ENCODE measurements at places on chromosomes 7 and 10.

DNA sequence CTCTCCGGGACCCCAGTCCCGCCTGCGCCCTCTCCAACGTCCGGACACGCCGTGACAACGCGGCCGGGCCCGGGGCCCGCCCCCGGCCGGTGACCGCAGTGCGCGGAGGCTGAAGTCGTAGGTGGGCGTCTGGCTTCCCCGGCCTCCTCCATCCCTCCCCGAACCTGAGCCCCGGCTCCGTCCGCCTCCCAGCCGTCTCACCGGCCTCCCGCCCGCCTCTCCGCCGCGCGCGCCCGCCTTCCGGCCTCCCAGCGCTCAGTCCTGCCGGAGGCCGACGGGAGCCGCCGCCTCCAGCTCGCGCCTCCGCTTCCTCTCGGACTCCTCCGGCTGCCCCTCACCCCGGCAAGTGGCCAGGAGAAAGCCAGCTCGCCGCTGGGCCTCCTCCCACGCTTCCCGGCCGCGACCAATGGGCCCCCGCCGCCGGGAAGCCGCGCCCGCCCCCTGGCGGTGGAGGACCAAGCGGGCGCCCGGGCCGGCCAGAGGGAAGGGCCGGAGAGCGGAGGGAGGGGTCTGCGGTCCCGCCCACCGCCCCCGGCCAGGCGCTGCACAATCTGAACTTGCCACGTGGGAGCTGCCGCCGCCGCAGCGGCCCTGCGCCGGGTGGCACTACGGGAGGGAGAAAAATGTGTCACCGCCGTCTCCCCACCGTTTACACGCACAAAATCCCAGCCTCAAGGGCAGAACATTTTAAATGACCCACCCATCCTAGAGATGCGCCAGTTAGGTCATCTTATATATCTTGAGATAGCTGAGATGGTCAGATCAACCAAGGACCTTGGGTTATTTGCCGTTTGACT is at the start of gene FAM3C:
TSS of gene FAM3C (minus strand) at position 348 of the 797 bp plus-strand sequence. CDS start 13,339 bp downstream, outside the sequence.
- peak; percentile 57 for DNase-seq

- no peak for DNase-seq
Observed at GRCh38 chr7:86790383-86790782, 146.7 kb downstream of the GRM3 start.

GRCh38 chr7:106938803-106939202 is 73.7 kb downstream of the PIK3CG start:
- no peak for DNase-seq

DNA sequence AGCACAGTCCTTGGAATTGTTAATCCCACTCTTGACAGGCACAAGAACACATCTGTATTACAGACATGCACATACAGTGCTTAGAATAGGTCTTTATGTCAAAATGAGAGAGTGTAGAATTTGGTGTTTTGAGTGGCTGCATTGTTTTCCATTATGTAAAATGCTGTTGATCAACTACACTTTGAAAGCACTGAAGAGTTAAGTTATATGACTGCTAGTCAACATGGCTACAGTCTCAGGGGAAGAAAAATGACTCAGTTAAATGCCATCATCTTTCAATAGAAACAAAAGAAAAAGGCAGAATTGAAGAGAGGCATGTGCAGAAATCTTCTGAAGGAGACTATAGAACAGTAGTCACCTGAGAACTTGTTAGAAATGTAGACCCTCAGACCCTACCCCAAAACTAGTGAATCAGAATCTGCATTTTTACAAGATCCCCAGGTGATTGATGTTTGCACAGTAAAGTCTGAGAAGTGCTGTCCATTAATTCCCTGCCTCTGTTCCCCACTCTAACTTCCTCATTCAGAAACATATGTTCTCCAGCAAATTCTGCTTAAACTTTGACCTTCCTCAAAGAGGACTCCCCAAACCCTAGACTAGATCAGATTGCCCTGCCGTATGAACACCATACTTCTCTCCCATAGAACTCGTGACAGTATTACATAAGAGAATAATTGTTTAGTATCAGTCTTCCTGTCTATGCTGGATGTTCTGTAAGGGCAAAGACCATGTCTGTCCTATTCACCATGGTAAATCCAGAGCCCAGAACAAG is 16.0 kb downstream of the SND1 start:
- no peak for DNase-seq

DNA sequence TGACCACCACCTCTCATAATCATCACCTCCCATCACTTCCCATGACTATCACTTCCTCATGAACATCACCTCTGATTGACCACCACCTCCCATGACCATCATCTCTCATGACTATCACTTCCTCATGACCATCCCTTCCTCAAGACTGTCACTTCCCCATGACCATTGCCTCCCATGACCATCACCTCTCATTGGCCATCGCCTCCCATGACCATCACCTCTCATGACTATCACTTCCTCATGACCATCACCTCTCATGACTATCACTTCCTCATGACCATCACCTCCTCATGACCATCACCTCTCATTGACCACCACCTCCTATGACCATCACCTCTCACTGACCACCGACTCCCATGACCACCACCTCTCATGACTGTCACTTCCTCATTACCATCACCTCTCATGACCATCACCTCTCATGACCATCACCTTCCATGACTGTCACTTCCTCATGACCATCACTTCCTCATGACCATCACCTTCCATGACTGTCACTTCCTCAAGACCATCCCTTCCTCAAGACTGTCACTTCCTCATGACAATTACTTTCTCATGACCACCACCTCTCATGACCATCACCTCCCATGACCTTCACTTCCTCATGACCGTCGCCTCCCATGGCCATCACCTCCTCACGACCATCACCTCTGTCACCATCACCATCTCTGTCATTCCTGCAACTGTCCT is 51.6 kb downstream of the PDGFA start:
- no peak for DNase-seq

GRCh38 chr10:30535677-30536076 is 93.9 kb downstream of the LYZL2 start:
- no peak for DNase-seq

DNA sequence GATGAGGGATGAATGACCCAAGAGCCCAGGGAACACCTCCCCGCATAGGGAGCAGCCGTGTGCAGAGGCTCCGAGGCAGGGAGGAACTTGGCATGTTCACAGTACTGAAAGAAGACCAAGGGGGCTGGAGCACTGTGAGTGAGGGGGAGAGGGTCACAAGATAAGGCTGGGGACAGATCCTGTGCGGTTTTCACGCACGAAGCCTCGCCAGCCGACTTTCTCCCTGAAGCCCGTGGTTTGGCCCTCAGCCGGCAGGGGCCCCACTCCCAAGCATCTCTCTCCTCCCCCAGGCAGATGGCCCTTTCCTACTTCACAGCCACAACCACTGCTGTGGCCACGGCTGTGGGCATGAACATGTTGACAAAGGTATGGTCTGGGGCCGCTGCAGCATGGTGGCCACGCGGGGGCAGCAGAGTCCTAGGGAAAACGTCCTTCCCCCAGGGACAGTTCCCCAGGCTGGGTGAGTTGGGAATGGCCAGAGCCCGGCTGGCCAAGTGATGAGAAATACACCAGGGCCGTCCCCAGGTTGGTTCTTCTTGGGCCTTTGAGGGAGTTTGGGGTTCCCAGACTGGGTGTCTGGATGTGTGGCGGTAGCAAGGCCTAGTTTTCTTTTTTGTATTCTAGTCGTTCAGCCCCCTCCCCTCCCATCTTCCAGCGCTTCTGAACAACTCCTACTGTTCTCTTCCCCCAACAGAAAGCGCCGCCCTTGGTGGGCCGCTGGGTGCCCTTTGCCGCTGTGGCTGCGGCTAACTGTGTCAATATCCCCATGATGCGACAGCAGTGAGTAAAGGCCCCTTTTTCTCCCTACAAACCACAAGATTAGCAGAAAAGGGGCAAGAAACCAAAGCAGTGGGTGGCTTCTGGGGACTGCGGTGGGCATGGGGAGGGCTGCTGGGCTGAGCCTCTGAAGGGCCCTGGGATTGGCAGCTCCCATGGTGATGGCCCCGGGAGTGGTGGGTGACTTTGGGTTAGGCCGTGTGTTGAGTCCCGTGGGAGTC is 14.4 kb upstream of the WBP1L start:
- DNase-seq: no peak

DNA sequence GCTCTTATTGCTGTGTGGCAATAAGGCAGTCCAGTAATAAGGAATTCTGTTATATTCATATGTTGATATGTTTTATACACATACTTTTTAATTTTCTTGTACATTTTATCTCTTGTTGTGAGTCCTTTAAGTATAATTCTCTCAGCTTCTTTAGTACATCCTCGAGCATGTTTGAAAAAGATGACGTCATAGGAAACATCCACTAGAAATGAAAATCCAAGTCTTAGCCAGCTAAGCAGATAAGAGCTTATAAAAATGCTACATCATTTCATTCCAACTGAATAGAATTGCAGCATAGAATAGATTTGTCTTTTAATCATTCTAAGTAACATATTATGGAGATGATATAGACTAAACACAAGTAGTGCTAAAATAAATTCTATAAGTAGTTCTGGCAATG is 283.7 kb upstream of the FZD1 start:
- no peak for DNase-seq

DNA sequence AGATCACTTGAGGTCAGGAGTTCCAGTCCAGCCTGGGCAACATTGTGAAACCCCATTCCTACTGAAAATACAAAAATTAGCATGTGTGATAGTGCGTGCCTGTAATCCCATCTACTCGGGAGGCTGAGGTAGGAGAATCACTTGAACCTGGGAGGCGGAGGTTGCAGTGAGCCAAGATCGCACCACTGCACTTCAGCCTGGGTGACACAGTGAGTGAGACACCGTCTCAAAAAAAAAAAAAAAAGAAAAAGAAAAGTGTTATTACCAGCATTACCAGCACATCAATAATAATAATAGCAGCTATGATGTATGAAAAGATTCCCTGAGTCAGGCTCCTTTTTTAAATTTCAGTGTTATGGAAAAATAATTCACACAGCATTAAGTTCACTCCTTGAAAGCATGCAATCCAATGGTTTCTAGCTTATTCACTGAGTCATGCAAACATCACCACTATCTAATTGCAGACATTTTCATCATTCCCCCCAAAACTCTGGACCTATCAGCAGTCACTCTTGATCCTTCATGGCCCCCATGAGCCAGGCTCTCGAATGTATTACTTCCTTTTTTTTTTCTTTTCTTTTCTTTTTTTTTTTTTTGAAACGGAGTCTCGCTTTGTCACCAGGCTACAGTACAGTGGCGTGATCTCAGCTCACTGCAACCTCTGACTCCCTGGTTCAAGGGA is 228.4 kb downstream of the FANK1 start:
- peak; percentile 17 for DNase-seq

- DNase-seq: no peak
Observed at GRCh38 chr10:50385624-50386023, 134.3 kb upstream of the ASAH2 start.

DNA sequence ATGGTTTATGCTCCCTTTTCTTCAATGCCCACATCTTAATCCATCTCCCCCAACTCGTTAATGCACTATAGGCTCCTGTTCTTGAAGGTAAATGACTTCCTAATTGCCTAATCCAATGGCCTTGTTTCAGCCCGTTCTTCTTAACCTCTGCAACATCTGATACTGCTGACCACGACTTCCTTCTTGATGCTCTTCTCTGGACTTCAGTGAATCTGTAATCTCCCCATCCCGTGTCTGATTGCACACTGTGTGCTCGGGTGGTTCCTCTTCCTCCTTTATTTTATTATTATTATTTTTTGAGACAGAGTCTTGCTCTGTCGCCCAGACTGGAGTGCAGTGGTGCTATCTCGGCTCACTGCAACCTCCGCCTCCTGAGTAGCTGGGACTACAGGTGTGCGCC is 58.9 kb downstream of the HIPK2 start:
- DNase-seq: no peak

DNA sequence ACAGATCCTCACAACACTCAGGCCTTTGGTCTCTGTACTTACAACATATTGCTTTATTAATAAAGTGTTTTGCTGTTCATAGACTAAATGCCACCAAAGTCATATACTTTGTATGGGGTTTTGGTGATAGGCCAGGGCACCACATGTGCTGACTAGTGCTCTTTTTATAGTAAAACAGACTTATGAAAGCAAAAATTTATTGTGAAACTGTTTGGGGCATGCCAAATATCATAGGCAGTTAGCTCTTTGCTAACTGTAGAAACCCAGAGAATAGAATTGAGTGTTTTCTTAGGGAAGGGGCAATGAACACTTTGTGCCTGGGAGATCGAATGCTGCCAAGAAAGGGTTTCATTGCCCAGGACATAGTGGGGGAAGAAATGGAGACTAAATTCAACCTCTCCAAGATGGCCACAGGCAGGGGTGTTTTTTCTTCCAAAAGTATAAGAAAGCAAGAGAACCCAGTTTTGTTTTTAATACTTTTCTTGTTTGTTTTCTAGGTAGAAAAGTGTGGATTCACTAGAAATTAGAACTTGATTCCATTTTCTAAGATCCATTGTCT is 142.7 kb downstream of the TRIL start:
- DNase-seq: no peak

DNA sequence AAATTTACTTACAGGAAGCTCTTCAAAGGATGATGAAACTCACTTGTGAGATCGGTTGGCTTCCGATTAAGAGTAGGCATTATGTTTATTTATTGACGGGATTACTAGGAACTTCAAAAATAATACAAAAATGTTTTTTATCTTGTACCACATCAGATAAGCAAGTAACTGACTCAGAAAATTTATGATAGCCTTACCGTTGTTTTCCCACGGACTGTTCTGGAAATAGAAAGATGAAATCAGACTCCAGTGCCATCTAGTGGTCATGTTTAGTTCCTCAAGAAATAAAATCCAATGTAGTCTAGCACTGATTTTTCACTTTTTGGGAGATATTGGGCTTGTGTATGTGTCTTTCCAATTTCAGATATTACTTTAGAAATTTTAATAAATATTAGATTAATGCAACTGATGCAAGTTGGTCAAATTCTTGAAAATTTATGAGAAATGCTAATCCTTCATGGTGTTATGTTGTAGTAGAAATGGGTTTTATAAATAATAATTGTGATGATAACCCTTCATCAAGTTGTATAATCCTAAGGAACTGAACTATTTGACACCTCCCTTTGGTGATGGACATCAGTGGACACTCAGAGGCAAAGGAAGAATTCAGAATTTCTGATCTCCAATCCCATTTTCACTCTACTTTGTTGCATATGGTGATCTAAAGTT is 168.8 kb downstream of the TMEM26 start:
- DNase-seq: peak; percentile 68

GRCh38 chr10:117545141-117546019 is 2.8 kb downstream of the EMX2 start:
- no peak for DNase-seq

DNA sequence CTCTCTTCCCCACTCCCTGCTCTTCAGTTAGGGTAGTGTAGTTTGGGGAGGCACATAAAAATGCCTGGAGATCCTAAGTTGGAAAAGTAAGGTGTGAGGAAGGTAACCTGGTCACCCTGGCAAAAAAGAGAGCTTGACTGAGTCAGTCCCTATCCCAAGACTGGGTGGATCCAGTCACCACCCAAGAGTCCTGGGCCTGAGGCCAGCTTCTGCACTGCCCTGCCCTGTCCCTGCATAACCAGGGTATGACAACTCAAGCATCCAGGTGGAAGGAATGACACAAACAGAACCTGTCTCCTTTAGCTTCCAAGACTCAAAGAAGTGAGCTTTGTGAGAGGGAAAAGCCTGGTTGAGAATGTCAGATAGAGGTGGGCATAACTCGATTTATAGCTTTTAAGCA is 26.9 kb upstream of the SORBS1 start:
- DNase-seq: no peak

- no peak for DNase-seq
Observed at GRCh38 chr7:66826649-66827048, 86.1 kb downstream of the RABGEF1 start.

Measured in AG09309 (cell line).